ENCODE measurements at places on chromosomes 16 and 17.

DNA sequence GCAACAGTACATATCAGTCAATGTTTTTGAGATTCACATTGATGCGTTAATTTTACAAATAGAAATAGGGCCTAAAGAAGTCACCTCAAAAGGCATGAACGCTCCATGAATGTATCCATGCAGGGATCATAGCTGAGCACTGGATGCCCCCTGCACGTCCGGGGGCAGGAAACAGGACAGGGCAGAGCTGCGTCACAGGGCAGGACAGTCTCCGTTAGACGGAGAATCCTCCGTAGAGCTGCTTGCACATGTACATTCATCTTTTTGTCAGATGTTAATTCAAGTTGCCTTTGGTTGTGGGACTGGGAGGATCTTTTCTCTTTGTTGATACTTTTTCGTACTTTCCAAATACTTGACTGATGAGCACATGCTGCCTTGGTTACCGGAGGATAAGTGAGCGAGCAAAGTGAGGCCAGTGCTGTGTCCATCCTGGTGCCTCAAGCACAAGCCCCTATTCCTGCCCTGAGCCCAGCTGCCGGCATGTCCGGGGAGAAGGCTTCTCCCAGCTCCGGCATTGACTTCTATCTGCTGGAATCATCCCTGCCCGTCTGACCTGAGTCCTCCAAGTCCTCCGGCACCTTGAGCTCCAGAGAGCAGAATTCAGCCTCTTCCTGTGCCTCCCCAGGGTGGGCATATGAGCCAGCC is 15.0 kb downstream of the GAA start:
- DNase-seq: no peak

GRCh38 chr16:74213372-74213771 is 83.2 kb upstream of the PSMD7 start:
- no peak for DNase-seq

GRCh38 chr17:44599298-44600175 is 42.3 kb downstream of the FZD2 start:
- peak; percentile 32 for DNase-seq

- DNase-seq: no peak
Measured at GRCh38 chr17:35046245-35046644, 17.3 kb downstream of the RFFL start.

- DNase-seq: peak; percentile 87
Measured at GRCh38 chr17:37818689-37819088, 73.8 kb upstream of the HNF1B start.

- no peak for DNase-seq
Measured at GRCh38 chr17:37671028-37671823, 28.0 kb upstream of the DDX52 start.

GRCh38 chr16:27217256-27217655 is 13.9 kb downstream of the KDM8 start:
- DNase-seq: no peak

- DNase-seq: no peak
Measured at GRCh38 chr17:16439811-16440351, 24.5 kb downstream of the TRPV2 start.

- no peak for DNase-seq
Measured at GRCh38 chr16:60748366-60748765, 1287.9 kb downstream of the CDH8 start.

DNA sequence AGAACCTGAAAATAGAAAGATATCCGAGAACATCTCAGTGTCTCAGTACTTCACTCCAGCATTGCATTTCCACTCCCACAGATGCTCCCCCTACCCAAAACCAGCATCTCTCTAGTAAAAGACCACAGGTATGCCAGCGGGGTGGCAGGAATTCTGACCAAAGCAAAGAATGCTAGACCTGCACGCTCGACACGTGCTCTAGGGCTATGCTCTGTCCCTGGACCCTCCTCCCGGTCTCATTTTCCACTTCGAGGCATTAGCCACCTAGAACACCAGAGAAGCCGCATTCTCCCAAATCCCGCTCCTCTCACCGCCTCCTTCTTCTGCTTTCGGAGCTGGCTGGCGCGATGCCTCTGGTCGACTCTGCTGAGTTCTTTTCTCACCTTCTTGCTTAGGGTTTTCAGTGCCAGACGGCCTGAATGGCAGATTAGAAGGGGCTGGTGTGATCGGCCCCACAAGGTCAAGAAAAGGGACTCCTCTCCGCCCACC is 487 bp downstream of the TSR1 start:
- peak; percentile 15 for DNase-seq

DNA sequence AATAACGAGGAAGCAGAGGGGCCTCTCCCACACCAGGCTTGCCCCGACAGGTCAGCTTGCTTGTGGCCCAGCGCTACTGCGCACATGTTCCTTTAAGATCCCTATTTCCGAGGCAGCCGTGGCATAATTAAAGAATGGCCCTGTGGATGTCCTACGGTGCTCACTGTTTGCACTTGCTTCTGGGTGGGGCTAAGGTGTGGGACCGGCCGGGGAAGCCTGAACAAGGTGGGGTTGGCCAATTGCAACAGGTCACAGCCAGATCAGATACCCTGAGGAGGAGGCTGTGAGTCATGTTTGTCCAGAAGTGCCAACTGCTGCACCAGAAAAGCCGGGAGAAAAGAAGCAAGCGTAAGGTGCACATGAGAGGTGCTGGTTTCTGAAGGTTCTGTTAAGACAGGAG is 158.5 kb upstream of the CACNG5 start:
- peak; percentile 28 for DNase-seq

DNA sequence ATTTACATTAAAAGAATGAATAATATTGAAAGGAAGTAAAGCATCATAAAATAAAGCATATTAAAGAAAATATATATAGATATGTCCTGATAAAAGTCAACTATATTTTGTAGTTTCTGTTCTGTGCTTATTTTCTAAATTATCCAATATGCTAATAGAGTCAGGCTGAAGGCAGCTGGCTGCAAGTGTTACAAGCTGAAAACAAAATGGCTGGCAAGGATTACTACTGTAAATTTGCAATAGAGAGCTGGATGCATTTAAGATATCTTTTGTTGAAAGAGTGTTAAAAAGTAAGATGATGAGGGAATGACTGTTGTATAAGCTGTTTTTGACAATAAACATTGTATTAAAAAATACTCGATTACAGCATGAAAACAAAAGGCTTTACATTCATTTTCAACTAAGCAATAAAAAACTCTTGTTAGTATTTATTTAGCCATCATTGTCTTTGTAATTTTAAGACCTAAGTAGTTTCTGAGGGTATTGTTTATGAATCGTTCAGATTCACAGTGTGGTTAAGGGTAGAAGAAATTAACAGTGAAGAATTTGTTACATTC is 76.3 kb downstream of the TANC2 start:
- DNase-seq: peak; percentile 6

GRCh38 chr17:41697122-41697962 is 8.7 kb downstream of the EIF1 start:
- no peak for DNase-seq

- DNase-seq: no peak
Measured at GRCh38 chr16:52781005-52781630, 234.2 kb upstream of the TOX3 start.

DNA sequence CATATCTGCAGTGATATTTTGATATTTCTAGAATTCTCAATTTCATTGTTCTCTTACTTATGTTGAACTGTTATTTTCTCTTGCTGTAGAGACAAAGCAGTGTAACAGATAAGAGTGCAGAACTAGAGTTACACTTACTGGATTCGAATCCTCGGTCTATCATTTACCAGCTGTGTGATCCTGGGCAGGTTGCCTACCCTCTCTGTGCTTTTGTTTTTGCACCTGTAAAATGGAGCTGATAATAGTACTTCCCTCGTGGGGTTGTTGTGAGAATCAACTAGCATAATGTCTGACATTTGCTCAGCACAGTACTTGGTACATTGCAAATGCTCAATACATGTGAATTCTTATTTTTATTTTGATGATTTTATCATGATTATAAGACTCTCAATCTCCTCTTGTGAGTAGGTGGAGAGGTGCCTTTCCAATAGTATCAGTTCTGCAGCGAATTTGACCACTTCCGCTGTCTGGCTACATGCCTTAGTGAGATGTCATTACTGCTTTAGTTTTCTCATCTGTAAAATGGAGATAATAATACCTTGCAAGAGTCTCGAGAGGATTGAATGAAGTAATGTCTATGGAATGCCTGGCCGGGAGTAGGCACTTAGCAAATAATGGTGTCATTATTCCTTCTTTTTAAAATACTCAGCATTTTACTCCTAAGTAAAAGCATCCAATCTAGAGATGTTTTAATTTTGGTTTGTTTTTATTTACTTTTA is 312.2 kb upstream of the MAF start:
- DNase-seq: no peak

DNA sequence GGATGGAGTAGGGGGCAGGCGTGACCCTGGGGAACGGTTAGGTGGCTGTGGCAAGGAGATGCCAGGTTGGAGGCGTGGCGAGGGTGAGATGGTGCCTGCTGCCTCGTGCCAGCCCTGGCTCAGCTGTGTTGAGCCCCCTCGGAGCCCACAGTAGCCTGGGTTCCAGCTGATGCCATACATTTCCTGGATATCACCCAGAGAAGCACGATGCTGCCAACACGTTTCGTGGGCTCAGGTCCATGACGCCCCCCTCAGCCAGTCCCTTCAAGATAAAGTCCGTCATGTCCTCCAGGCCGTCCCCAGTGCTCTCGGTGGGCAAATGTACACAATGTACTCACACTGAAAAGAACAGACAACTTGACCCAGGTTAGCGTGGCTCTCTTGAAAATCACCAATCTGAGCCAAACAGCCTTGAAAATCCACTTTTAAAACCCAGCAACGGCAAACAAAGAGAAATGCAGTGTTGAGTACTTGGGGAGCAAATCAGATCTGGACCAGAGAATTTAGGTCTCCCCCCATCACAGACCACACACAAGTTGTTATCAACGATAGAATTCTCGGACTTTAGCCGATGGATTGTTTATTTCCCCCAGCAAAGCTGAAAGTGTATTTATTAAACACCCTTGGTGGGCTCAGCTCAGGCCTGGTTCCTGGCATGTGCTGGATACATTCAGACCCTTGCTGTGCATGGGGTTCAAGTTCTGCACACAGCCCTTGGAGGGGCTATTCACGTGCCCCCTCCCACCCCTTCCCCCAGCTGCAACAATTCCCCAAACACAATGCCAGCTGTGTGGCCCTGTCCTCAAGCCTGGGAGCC is 102.8 kb upstream of the PLCG2 start:
- no peak for DNase-seq

GRCh38 chr16:28617874-28618273 is 8.0 kb upstream of the SULT1A1 start:
- DNase-seq: no peak

DNA sequence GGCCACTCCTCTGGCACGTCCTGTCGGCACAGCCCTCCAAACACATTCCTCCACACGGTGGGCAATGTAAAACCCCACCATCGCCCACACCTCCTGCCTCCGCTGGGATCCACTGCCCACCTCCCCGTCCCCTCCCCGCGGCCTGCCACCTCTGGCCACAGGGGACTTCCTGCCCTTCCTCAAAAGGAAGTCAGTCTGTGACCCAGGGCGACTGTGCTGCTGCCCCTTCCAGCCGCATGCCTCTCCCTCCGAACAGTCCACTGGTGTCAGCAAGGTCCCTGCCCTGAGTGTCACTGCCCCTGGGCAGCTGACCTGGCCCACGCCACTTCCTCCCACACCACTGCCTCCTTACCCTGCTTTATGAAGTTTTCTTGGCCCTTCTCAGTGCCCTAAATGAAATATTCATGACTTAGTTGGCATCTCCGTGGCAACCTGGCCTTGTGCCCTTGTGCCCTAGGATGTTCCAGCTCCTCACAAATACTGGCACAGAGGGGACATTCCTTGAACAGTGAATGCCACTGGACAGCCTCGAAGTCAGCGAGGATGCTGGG is 2.0 kb downstream of the PLD6 start:
- DNase-seq: no peak

DNA sequence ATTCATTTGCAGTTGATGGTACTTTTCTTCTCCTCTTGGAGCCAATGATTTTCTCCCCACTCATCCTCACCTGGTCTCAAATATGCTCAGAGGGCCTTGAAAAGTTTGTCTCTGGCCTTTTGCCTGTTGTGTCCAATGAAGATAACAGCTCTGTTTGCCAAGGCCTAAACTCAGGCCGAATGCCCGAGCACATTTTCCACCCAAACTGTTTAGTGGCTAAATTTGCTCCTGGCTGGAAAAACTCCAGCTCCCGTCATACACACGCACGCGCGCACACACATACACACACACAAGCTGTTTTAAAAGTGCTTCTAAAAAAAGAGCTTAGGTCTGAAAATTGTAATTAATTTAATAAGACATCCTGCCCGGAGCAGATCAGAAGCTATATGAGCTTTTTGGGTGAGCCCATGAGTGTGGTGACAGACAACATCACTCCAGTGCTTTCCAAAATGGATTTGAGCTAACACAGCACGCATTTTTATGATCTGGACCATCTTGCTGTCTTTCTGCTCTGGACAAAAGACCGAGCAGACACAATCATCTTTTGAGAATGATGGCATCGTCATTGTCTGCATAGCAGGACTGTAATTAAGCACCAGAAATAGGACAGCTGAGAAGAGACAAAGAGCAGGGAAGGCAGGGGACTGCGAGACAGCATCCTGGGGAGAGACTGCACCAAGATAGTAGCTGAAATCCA is 48.9 kb downstream of the IRX6 start:
- no peak for DNase-seq

DNA sequence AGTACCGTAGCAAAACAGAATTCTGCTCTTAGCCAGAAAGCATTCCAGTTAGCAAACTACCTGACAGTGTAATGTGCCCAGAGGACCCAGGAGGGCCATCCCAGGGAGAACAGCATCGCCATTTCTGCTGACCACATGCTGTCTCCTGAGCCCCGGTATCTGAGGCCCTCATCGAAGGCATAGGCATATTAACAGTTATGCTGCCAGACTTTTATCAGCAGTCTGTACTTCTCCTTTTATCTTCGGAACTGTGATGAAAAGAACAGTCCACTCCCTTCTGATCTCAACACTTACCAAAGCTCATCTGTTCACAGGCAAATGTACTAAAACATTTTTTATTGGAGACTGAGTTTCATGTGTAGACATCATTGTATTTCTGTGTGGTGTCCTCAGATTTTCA is 236.4 kb downstream of the PRKCA start:
- no peak for DNase-seq

All from DMS79 treated with DMSO at 0.1 percent for 48 hours (cell line).